T-helper 17 cell (primary cell): ENCODE measurements at places on chromosomes 12 and 14.

DNA sequence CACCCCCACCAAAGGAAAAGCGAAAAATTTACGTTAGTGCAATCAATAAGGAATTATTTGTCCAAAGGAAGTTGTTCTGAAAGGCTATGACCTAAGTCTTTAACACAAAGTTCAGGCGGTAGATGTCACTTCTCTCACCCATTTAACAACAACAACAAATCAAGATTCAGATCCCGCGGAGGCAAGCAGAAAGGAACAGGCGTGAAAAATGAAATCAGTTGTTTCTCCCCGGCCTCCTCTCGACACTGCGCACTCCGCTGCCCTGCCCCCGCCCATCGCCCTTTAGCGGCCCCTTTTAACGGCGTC, 1.4 kb downstream of the DENND5B start:
- H3K27ac ChIP-seq: no peak overlapping the region
- H3K27me3 ChIP-seq: peaks cover 44% of the 10 kb centered on the region
- H3K4me3 ChIP-seq: peak overlapping the region; percentile 90

DNA sequence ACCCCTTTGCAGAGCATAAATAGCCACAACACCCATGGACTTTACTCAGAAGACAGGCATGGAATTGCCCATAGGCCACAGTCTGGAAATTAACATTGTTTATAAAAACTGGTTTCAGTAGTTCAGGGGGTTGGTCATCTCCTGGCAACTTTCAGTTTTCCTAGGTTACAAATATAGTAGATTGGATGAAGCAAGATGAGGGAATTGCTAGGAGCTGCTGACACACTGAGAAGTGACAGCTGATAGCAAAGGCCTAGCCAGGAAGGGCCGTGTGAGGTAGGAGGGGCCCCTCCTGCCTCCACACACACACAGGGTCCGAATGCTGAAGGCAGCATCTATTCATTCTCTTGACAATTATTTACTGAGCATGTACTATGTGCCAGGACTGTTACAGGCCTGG, 8.3 kb downstream of the GALNT16 start:
- H3K27me3 ChIP-seq: peaks cover 17% of the 10 kb centered on the region
- peaks cover 3% of the 10 kb centered on the region for H3K36me3 ChIP-seq
- no peak overlapping the region for H3K27ac ChIP-seq
- no peaks in the 10 kb centered on the region for H3K4me1 ChIP-seq
- DNase-seq: no peak

- no peak overlapping the region for H3K4me3 ChIP-seq
- no peaks in the 10 kb centered on the region for H3K36me3 ChIP-seq
- H3K27ac ChIP-seq: no peak overlapping the region
- no peak for DNase-seq
- peaks cover 19% of the 10 kb centered on the region for H3K4me1 ChIP-seq
These were observed 72.8 kb downstream of the TAOK3 start for GRCh38 chr12:118299791-118300460.

DNA sequence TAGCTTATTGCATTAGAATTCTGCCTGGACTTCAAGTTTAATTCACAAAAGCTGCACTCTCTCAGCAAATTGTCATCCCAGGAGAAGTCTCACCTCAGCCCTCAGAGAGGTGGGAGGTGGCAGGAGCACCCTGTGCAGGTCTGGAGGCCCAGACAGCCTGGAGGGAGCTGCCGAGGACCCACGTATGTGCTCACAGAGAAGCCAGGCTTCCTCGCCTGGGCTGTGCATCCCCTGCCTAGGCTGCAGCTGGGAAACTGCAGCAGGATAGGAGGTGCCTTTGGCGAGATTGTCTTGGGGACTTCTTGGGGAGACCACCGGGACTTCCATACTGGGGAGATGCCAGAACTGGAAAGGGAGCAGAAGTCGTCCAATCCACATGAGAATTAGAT, 8.8 kb downstream of the CPNE6 start:
- H3K4me1 ChIP-seq: peaks cover 22% of the 10 kb centered on the region
- no peak overlapping the region for H3K27ac ChIP-seq
- no peak for DNase-seq
- H3K4me3 ChIP-seq: peak overlapping the region; percentile 91
- H3K36me3 ChIP-seq: no peaks in the 10 kb centered on the region

DNA sequence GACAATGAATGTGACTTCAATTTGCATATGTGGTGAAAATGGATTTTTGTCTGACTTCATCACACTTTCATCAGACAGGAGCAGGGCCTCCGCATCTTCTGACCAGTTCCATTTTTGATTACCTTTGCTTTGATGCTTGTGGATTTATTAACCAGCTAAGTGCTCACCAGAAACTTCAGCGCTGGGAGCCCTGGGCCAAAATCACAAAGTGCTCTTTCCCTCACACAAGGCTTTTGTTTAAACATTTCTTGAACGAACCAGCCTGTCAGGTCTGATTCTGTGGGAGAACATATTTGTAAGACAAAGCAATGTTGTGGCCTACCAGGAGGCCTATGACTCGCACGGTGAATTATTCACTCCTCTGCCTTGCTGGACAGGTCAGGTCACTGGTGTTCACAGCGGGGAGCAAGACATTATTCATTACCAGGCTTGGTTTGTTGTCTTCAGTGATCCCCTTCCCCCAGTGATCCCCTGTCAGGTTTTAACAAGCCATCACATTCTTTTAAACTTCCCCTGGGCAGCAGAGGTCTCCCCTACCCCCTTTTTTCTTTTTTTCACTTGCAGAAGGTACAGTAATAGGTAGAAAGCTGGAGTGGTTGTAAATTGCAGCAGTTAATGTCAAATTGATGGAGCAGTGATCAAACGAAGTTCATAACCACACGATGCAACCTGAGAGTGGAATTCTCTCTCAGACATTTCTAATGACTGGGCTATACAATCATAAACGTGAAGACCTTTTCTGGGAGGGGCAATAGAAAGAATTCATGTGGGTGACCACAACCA, 167.5 kb upstream of the PRICKLE1 start:
- DNase-seq: no peak
- H3K4me1 ChIP-seq: no peaks in the 10 kb centered on the region
- H3K27me3 ChIP-seq: no peaks in the 10 kb centered on the region
- no peak overlapping the region for H3K27ac ChIP-seq
- H3K36me3 ChIP-seq: no peaks in the 10 kb centered on the region

DNA sequence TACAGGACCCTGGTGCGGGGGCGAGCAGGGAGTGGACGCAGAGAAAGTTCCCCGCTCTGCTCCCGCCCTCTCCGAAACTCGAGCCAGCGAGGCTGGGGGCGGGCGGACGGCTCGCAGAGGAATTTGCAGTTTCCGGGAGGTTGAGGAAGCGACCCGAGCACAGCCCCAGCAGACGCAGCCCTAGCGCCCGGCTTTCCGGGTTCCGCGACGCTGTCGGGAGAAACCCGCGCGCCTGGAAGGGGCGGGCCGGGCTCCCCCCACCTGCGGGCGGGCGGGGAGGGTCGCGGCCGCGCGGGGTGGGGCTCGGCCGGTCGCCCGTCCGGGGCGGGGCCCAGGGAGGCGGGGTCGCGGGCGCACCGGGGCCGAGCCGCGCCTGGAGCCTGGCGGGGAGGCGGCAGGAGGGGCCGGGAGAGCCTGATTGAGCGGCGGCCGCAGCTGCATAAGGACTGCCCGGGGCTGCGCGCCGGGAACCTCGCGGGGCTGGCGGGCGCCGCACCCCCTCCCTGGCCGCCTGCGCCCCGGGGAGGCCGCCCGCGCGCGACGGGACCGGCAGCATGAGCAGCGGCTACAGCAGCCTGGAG, at the start of gene RASSF3:
TSS of gene RASSF3 (plus strand) at position 417 of the 581 bp plus-strand sequence. CDS start at position 555, 138 bp downstream.
- H3K27ac ChIP-seq: peak within 1 kb of the TSS; percentile 97
- no peaks in the 10 kb centered on the region for H3K27me3 ChIP-seq
- H3K4me3 ChIP-seq: peak within 1 kb of the TSS; percentile 97
- H3K36me3 ChIP-seq: peaks cover 4% of the 10 kb centered on the region
- DNase-seq: peak; percentile 81

DNA sequence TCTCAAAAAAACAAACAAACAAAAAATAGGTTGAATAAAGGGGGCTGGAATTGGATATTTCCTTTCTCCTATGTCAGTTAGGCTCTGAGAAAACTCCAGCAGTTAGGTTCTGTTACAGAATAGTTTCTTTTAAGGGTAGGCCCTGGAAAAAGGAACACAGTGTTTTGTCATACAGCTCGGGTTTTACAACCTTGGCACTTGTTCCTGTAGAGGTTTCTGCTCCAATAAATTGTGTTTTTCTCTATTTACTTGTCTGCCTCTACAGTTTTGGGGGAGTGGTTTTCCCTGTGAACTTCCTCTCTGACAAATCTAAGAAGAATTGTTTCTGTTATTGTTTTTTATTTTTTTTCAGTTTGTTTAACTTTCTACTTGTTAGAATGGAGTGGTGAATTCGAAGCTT, 167.6 kb downstream of the ACSS3 start:
- DNase-seq: no peak
- no peaks in the 10 kb centered on the region for H3K27me3 ChIP-seq
- no peak overlapping the region for H3K4me3 ChIP-seq
- H3K36me3 ChIP-seq: no peaks in the 10 kb centered on the region
- no peaks in the 10 kb centered on the region for H3K4me1 ChIP-seq

DNA sequence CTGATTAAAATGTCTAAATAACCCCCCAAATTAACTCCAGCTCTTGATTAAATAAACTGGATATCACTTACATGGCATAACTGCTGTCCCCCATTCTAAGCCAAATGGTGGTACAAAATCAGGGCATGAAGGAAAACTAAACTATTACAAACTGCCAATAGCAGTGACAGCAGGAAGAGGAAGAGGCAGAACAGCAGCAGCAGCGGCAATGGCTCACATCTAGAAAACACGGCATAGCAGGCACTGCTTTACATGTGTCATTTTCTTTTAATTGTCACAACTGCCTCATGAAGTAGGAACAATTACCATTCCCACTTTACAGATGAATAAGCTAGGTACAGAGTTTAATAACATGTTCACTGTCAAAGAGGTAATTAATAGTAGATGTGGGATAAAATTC, 92.0 kb downstream of the EPS8 start:
- H3K27ac ChIP-seq: no peak overlapping the region
- peaks cover 7% of the 10 kb centered on the region for H3K4me1 ChIP-seq
- DNase-seq: no peak
- H3K36me3 ChIP-seq: peaks cover 2% of the 10 kb centered on the region
- no peak overlapping the region for H3K4me3 ChIP-seq
- peaks cover 4% of the 10 kb centered on the region for H3K27me3 ChIP-seq

GRCh38 chr14:91416744-91417119, 888 bp downstream of the CCDC88C start:
- peak overlapping the region; percentile 99 for H3K27ac ChIP-seq
- DNase-seq: no peak
- peak overlapping the region; percentile 98 for H3K4me3 ChIP-seq
- peaks cover 40% of the 10 kb centered on the region for H3K4me1 ChIP-seq
- H3K27me3 ChIP-seq: no peaks in the 10 kb centered on the region
- H3K36me3 ChIP-seq: peaks cover 9% of the 10 kb centered on the region
